ENCODE measurements at places on chromosomes 6 and 20.

DNA sequence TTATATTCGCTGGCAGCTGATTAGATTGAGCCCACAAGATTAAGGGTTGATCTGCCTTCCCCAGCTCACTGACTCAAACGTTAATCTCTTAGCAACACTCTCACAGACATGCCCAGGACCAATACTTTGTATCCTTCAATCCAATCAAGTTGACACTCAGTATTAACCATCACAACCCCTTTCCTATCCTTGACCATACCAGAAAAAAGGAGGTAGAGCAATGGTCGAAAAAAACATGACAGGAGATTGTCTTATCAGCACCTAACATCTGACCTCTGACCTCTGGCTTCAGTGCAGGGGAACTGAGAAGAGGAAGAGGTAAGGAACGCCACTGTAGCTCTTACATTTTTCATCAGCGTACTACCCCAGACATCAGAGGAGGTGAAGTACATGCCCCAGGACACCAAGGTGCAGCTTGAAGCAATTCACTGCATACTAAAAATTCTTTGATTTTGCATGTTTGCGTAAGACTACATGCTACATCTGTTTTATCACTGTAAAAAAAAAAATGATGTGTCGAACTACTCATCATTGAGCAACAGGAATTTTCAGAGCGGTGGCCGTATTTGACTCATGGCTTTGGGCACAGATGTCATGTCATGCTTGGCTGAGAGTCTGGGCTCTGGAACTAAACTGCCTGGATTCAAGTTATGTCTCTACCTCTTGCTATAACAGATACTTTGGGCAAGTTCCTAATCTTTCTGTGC is 188.0 kb upstream of the TAB2 start:
- DNase-seq: no peak

DNA sequence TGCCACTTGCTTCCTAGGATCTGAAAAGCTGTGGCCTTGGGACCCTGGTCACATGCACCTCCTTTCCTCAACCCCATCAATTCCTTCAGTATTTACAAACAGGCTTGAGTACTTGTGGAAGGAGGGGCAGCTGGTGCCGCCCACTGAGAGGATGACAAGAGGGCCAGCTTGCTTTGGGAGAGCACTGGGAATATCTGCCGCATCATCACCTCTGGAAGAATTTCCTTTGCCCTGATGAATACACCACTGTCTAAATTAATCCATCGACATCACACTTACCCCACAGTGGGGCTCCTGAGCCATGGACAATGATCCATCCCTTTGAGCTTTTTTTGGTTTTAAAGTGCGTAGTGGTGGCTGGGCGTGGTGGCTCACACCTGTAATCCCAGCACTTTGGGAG is 25.9 kb downstream of the TBC1D20 start:
- no peak for DNase-seq

DNA sequence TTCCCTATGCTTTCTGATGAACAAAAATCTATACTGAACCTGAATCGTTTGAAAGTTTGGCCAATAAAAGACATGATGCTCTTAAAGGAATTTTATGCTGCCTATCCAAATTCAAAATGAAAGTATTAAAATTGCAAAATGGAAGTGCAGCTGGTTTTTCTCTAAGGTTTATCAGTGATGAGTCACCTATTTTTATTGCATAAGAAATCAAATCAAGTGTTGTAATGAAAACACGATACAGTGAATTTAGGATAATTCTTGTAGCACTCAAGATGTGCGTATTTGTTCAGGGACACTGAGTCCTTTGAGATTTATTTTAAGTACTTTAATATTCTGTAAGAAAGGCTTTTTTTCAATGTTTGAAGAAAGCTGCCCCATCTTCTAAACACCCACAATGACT is 409.5 kb downstream of the ADGRB3 start:
- no peak for DNase-seq

DNA sequence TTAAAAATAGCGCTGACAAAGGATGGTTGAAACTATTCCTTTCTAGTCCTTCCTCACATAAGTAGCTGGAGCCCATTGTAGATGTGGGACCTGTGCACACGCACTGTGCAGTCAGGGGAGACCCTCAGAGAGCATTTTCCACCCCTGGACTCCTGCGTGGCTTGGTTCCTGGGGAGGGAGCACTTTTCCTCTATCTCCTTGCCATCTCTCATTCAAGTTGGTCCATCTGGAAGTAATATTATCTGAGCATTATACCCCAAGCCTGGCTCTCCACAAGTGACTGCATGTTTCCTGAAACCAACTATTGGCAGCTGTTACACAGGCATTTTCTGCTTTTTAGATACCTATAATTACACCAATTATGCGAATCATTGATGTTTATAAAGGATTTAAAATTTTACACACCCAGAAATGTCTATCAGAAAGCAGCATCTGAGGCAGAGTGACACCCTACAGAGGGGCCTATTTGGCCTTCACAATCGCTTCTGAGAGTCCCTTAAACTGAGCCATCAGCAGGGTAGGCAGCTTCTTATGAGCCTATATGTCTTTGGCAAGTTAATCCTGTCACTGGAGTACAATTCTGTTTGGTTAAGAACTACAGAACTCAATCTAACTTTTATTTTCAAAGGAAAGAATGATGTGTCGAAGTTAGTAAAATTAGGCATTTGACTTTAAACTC is 18.7 kb downstream of the SOX4 start:
- no peak for DNase-seq

DNA sequence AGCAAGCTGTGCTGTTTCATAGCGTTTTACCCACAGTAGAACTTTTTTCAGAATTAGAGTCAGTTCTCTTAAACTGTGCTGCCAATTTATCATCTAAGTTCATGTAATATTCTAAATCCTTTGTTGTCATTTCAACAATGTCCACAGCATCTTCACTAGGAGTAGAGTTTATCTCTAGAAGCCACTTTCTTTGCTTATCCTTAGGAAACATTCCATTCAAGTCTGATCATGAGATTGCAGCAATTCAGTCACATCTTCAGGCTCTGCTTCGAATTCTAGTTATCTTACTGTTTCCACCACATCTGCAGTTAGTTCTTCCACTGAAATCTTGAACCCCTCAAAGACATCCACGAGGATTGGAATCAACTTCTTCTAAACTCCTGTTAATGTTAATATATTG is 12.5 kb downstream of the CTNNBL1 start:
- DNase-seq: no peak

- no peak for DNase-seq
These were observed 174.3 kb downstream of the TFAP2B start for GRCh38 chr6:50992704-50993625.

DNA sequence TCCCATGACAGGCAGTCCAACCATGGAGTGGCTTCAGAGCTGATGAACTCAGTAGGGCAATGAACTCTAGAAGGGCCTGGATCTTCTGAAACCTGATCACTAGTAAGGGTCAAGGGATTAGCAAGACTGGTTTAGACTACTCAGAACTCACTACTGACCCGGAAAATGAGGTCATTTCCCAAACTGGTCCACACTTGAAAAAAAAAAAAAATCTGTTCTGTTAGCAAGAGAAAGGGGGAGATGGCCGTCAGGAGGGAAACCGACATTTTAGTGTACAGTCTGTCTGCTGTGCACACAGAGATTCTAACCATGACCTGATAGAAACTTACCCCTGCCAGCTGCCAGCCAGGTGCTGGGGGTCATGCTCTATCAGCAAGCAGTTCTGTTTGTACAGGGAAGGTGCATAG is 262.4 kb upstream of the AGPAT4 start:
- DNase-seq: no peak

GRCh38 chr6:74753883-74754600 is 451.8 kb downstream of the COL12A1 start:
- DNase-seq: no peak

GRCh38 chr20:7151676-7152470 is 384.4 kb downstream of the BMP2 start:
- DNase-seq: no peak

- DNase-seq: no peak
These were observed 318.9 kb upstream of the PLCB4 start for GRCh38 chr20:8749986-8750385.

DNA sequence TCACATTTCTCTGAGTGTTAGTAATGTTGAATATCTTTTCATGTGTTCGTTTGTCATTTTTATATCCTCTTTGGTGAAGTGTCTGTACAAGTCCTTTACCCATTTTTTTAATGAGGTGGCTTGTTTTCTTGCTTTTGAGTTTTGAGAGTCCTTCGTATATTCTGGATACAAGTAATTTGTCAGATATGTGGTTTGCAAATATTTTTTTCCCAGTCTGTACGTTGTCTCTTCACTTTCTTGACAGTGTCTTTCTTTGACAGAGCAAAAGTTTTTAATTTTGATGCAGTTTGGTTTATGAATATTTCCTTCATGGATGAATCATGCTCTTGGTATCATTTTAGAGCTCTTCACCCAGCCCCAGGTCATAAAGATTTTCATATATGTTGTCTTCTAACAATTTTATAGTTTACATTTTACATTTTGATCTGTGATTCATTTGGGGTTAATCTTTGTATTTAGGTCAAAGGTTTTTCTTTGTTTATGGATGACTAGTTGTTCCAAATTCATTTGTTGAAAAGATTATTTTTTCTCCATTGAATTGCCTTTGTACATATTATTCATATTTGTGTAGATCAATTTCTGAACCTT is 152.5 kb downstream of the MRPL14 start:
- no peak for DNase-seq

DNA sequence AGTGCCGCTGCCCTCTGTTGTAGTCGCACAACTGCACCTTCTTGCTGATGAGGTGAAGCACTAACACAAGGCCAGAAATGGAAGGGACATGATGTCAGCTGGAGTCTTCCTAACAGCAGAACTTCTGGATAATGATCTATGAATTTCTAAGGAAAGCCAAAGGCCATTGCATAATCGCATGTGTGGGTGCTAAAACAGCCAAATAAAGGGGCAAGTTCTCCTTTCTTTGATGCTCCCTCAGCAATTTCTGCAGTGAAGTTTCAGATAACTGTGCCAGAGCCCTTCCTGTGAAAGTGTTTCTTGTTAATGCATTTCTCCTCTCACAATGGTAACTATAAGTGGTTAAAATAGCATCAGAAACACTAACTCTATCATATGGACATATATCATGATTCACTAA is 8.0 kb upstream of the F13A1 start:
- no peak for DNase-seq

DNA sequence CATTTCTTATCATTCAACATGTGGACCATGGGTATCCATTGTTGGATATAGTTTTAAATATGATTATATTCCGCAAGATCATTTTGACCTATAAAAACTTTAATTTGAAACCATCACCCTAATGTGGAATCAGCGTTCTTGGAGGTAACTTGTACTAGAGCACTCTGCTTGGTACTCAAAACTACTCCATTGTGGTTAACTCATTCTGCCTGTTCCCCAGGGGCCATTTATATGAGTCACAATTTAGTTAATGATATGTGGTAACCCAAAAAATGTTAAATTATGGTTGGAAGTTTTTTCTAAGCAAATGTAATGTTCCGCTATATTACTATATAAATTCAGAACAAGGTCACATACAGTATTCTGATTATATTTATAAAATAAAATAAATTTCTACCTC is 109.3 kb downstream of the TRDN start:
- no peak for DNase-seq

- no peak for DNase-seq
These were observed 169.5 kb upstream of the THEMIS start for GRCh38 chr6:128070406-128070805.

- no peak for DNase-seq
These were observed 60.8 kb downstream of the SLC35D3 start for GRCh38 chr6:136982928-136983327.

DNA sequence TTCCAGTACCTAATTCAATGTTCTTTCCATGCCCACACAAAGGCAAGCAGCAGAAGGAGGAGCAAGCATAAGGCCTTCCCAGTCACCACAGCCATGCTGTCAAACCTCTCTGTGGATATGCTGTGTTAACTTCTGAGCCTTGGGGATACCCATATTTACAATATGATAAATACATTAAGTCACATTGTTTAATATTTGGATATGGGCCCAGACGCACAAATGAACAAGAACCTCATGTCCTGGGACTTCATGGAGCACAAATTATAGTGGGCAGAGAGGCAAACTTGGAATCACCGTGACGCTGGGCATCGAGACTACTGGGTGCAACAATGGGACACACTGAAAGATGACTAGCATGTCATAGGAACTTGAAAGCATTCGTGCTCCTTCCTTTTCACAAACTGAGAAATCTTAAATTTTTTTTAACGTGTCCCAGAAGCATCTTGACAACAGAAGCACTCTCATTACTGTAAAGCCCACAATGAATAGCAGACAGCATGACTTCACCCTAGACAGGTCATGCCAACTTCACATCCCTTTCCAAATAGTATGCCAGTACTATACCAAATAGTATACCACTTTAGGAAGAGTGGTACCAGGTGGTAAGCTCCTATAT is 16.0 kb downstream of the SOD2 start:
- DNase-seq: no peak

DNA sequence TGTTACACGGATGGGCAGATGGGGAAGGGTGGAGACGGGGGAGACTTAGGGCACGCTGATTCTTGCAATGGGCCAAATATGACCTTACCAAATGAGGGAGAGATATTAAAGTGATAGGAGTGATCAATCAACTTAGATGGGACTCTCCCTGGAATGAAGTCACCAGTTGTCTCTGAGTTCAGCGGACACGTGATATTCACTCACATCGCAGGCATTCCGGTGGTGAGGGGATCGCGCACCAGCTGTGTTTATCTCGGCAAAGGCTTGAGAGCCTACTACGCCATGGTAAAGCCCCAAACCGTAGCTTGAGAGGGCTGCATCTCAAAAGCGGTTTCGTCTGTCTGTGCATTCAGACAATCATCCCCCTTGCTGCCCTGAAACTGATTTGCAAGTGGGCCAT is 5.5 kb downstream of the BMP7 start:
- no peak for DNase-seq

- no peak for DNase-seq
These were observed 771.4 kb upstream of the DEFB115 start for GRCh38 chr20:30486103-30486478.

- no peak for DNase-seq
These were observed 2.4 kb upstream of the FOXA2 start for GRCh38 chr20:22586645-22587310.

DNA sequence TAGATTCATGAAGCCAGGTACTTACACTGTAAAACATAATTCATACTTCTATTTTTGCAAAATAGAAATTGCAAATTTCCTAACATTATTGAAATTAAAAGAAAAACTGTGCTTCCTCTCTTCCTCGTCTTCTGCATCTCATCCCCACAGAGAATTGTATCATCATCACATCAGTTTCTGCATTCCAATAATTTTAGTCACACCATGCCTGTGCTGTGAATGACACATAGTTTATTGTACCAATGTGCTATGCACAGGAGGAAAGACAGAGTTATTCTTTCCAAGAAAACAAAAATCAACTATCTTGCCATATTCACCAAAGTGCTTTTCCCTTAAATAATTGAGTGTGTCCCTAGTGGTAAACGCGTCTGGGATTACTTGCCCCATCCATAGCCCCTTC is 38.1 kb upstream of the FAM135A start:
- no peak for DNase-seq
